NCI-H2029 treated with DMSO at 0.1 percent for 48 hours (cell line): ENCODE measurements at places on chromosomes 5 and 9.

- DNase-seq, result peak; percentile 59
These were observed 148.3 kb upstream of the RUSC2 start for GRCh38 chr9:35341585-35341984.

DNA sequence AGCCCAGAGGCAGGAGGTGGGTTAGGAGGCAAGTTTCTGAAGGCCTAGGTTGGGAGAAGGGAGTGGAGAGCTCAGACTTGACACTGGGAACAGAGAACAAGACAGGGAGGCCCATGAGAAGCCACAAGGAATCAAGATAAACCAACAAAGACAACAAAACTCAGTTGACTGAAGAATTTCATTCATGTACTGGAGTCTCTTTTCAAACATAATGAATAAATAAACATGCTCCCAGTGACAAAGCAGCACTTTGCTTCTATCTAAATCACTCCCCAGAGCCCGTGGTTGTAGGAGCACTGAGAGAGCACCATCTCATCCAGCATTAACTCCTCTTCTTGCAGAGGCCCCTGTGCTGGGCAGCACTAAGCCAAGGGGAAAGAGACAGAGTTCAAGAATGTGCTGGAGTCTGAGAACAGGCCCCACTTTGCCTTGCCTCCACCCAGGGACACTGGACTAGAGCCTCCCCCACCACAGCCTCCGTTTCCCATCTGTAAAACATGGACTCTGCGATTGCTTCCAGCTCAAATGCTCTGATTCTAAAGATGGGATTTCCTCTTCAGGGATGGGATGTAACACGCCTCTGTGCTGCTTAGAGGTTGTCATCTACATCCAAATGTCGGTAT, 282.0 kb downstream of the SPOCK1 start:
- DNase-seq, result no peak

DNA sequence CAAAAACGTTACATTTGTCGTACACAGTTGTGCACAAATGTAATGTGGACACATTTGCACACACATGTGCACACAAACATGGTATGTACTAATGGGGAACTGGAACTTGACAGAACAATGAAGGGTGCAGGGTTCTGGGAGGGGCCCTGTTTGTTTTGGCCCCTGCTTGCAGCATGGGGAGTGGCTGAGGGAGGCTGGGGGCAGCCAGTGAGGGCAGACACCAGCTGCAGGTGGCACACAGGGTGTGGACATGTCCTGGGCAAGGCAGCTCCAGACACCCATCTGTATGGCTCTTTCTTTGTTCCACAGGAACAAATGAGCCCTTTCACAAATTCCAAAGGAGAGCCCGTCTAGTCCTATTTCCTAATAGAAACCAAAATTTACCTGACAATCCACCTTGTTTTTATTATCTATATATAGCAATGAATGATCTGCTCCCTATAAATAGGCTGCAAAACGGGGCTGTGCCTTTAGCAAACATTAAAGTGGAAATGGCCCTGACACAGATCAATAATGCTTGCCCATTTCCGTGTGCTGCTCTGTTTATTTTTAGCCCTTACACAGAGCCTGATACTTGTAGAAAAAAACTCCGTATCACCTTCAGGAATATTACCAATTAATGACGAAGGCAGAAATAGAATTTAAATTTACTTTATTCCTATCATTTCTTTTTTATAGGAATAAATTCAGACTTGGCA, 26.4 kb downstream of the MARCHF3 start:
- peak; percentile 22 for DNase-seq

- DNase-seq, result no peak
These were observed 77.8 kb downstream of the GCNT4 start for GRCh38 chr5:74974451-74975091.
